ENCODE measurements at places on chromosomes 13 and 19. TPM values are rescaled to one million over a fixed set of nuclear protein-coding genes. Genes with fewer than 3 reads are reported as not detected.

Gene B3GNT8
- total RNA-seq, result 2.8 TPM

Gene C1QTNF9
- total RNA-seq, result 0.19 TPM

Gene ZNF562
- 26.2 TPM for total RNA-seq

Gene FGF21
- total RNA-seq, result not detected

Gene TJP3
- total RNA-seq, result not detected

Gene ACP4
- total RNA-seq, result not detected

Gene PSG1
- total RNA-seq, result not detected

Gene VAV1
- total RNA-seq, result 3.5 TPM

Gene ANKLE1
- 0.11 TPM for total RNA-seq

Gene PCP2
- not detected for total RNA-seq

Gene PRTN3
- not detected for total RNA-seq

Gene NLRP13
- not detected for total RNA-seq

Gene FOSB
- total RNA-seq, result 8.4 TPM

Gene TMC4
- 1.0 TPM for total RNA-seq

Gene C13orf42
- not detected for total RNA-seq

Gene LIM2
- not detected for total RNA-seq

Gene SNRNP70
- total RNA-seq, result 146 TPM

Gene ARHGAP45
- 10.4 TPM for total RNA-seq

Gene CD79A
- total RNA-seq, result not detected

Gene PSG11
- not detected for total RNA-seq

Gene CCDC169
- total RNA-seq, result 0.15 TPM

Gene ZNF829
- total RNA-seq, result 2.9 TPM

Gene PLA2G4C
- total RNA-seq, result 28.4 TPM

Gene RASIP1
- 16.0 TPM for total RNA-seq

Gene NXNL1
- total RNA-seq, result not detected

Gene LGALS13
- not detected for total RNA-seq

Gene ZNF614
- 7.7 TPM for total RNA-seq

Gene DAND5
- total RNA-seq, result 13.1 TPM

Gene HRC
- total RNA-seq, result 548 TPM

Gene TTYH1
- total RNA-seq, result 2.4 TPM

Gene S1PR5
- total RNA-seq, result 0.31 TPM

Gene PRR36
- total RNA-seq, result 0.34 TPM

Gene ZNF723
- total RNA-seq, result not detected

Gene KCNJ14
- total RNA-seq, result 0.20 TPM

Gene RDH8
- total RNA-seq, result not detected

Gene PVR
- total RNA-seq, result 27.0 TPM

Gene POSTN
- total RNA-seq, result 191 TPM

Gene HSH2D
- total RNA-seq, result not detected

Gene UFM1
- total RNA-seq, result 52.6 TPM

Gene GRIK5
- total RNA-seq, result 18.3 TPM

Gene C1QTNF9B
- total RNA-seq, result not detected

Gene PCSK4
- total RNA-seq, result 2.4 TPM

Gene CGB2
- total RNA-seq, result not detected

Gene ADGRE3
- not detected for total RNA-seq

Gene FUT1
- total RNA-seq, result 2.2 TPM

Gene DCT
- 0.46 TPM for total RNA-seq

Gene TLE2
- 102 TPM for total RNA-seq

Gene RUBCNL
- total RNA-seq, result 1.8 TPM

Gene RNF225
- not detected for total RNA-seq

Gene ZNF772
- total RNA-seq, result 23.5 TPM

Gene ZNF729
- total RNA-seq, result not detected

Gene KRTDAP
- total RNA-seq, result not detected

Gene AZU1
- total RNA-seq, result not detected
